ENCODE measurements at places on chromosomes 13 and 19.
A peak's percentile ranks its signal among the peaks of the same experiment; 100 is the strongest.

DNA sequence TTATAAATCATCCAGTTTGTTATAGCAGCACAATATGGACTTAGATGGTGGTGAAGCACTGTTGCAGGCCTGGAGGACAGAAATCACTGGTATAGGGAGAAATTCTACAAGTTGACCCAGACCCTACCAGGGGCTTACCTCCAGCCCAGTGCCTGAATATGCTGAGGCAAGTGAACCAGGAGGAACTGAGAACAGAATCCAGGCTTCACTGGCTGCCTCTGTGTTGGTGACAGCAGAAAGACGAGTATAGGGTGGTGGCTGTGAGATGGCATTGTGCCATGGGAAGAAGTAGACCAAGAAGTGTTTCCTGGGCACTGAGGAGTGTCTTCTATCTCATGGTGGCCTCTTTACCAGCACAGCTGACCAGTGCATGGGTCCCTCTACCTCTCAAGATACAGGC lies 15.9 kb upstream of the EID2 start:
- no peak for DNase-seq

GRCh38 chr19:21335721-21336120 lies 6.5 kb upstream of the ZNF708 start:
- DNase-seq: no peak

GRCh38 chr13:29509999-29510589 lies 85.4 kb downstream of the SLC7A1 start:
- peak; percentile 50 for DNase-seq

DNA sequence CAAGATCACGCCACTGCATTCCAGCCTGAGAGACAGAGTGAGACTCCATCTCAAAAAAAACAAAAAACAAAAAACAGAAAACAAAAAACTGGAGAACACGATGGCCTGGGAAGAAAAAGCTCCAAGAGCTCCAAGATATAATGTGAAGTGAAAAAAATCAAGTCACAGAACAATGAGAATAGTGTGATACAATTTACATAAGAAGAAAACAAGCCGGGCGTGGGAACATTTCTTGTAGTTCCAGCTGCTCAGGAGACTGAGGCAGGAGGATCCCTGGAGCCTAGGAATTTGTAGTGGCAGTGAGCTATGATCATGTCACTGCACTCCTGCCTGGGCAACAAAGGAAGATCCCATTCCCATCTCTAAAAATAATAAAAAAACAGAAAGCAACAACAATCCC lies 8.5 kb upstream of the LMTK3 start:
- no peak for DNase-seq

- no peak for DNase-seq
These were observed 328.0 kb upstream of the ZNF507 start for GRCh38 chr19:32017176-32017953.

GRCh38 chr19:43760941-43761340 lies 6.2 kb upstream of the SMG9 start:
- no peak for DNase-seq

All from fibroblast of upper back skin (primary cell).